ENCODE measurements at places on chromosomes 16 and 17. TPM values are rescaled to one million over a fixed set of nuclear protein-coding genes. Genes with fewer than 3 reads are reported as not detected.

OTOA gene
- total RNA-seq = not detected

NPIPB13 gene
- total RNA-seq = 1.3 TPM

IRX3 gene
- 0.33 TPM for total RNA-seq

FLYWCH1 gene
- 58.5 TPM for total RNA-seq

TMEM132E gene
- total RNA-seq = not detected

NLGN2 gene
- total RNA-seq = 12.1 TPM

SPHK1 gene
- 22.3 TPM for total RNA-seq

Measured in fibroblast of lung (primary cell).